Fibroblast of lung (primary cell): ENCODE measurements at places on chromosomes 6 and 20. TPM values are rescaled to one million over a fixed set of nuclear protein-coding genes. Genes with fewer than 3 reads are reported as not detected.

DNA sequence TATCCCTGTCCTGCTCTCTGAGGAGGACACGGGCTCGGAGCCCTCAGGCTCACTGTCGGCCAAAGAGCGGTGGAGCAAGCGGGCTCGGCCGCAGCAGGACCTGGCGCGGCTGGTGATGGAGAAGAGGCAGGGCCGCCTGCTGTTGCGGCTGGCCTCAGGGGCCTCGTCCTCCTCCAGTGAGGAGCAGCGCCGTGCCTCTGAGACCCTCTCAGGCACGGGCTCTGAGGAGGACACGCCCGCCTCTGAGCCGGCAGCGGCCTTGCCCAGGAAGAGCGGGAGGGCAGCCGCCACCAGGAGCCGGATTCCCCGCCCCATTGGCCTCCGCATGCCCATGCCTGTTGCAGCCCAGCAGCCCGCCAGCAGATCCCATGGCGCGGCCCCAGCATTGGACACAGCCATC is 14.2 kb upstream of the SLC22A7 start:
- no peak for DNase-seq

DNA sequence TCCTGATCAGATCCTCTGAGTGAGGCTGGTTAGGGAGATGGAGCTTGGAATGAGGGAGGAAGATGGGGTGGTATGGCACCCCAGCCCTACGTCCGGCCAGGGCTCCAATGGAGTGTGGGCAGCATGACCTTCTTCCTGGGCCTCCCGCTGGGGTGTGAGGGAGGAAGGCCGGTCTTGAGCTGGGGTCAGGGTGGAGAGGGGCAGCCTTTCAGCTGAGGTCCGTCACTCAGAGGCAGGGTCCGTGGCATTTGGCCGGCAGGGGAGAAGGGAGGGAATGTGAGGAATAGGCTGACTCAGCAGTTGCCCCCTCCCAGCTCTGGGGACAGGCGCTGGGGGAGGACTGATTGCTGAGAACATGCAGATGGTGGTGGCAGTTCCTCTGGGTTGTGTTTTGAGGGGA is 25.5 kb upstream of the VEGFA start:
- no peak for DNase-seq

DNA sequence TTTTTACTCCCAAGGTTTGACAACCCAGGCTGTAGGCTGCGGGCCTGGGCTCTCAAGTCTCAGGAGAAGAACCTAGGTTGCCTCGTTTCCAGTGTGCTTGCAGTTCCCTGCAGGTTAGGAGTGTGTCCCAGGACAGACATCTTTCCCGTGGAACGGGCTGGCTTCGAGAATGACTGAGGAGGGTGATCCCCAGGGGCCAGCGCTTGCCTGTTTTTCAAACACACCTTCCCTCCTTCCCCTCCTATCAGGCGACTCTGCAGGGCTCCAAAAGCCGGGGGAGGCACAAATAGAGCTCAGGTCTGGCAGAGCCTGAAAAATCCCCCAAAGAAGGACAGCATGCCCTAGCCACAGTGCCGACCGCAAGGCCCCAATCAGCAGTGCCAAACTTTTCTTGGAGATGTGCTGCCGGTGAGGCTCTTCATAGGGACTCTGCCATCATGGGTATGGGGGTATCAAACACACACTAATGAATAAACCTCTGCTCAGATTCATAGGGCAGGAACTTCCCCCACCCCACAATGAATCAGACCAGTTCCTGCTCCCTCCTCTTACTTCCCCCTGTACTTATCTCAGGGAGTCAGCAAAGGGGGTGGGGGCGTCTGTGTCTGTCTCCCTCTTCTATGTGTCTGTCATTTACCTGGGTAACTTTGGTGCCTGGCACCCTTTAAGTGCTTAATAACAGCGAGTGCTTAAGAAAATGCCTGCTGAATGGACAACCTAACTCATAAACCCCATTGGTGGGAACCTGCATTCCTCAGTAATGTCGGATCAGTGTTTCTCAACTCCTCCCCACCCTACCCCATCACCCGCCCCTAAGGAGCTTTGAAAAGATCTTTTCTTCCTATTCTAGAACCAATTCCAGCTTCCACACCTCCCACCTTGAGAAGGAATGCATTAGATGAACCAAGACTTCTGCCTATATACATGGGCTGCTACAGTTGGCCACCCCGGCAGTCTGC is 1.6 kb downstream of the KCNG1 start:
- peak; percentile 30 for DNase-seq

- DNase-seq = no peak
Measured at GRCh38 chr6:90090866-90091265, 196.6 kb downstream of the GJA10 start.

Gene KHDC1L
- total RNA-seq = not detected in 2 replicates

DNA sequence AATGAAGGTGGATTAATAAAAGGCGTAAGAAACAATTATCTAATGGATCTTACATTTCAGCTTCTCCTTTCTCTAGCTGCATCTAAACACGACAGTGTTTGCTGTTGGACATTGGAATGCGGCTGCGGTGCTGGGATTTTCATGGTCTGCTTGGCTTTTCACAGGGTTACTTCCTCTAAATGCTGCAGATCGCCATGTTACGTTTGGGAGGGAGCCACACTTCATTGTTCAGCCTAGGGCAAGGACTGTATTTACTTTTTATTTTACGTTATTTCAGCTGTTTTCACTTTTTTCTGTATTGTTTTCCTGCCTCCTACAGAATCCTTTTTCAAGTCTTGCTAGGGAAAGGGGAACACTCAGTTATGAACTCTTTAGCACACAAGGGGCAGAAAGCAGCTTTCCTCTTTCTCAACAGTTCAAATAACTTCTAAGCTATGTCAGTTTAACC is 97.9 kb upstream of the MTHFD1L start:
- no peak for DNase-seq

DNA sequence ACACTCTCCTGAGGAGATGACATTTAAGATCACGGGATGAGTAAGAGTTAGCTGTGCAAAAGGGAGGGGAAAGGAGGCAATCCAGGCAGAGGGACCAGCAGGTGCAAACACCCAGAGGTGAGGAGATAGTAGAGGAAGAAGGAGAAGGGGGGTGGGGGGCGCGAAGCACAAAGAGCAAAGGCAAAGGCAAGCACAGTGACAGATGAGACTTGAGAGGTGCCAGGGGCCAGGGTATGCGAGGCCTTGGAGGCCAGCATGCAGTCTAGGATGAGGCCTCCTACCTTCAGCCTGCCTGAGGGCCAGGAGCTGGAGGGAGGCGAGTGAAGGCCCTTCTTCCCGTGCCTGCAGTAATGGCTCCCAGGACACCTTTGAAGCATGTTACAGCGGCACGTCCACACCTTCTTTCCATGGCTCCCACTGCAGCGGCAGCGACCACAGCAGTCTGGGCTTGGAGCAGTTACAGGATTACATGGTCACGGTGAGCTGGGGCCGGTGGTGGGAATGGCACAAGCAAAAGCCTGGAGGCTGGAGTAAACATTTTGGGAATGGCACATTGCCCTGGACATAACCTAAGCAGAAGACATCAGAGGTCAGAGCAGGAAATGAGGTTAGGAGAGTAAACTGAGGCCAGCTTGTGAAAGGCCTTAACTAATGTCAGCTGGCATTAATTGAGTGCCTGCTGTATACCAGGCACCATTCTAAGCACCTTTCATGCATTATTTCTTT is 18.6 kb downstream of the CCM2L start:
- DNase-seq = peak; percentile 13

DNA sequence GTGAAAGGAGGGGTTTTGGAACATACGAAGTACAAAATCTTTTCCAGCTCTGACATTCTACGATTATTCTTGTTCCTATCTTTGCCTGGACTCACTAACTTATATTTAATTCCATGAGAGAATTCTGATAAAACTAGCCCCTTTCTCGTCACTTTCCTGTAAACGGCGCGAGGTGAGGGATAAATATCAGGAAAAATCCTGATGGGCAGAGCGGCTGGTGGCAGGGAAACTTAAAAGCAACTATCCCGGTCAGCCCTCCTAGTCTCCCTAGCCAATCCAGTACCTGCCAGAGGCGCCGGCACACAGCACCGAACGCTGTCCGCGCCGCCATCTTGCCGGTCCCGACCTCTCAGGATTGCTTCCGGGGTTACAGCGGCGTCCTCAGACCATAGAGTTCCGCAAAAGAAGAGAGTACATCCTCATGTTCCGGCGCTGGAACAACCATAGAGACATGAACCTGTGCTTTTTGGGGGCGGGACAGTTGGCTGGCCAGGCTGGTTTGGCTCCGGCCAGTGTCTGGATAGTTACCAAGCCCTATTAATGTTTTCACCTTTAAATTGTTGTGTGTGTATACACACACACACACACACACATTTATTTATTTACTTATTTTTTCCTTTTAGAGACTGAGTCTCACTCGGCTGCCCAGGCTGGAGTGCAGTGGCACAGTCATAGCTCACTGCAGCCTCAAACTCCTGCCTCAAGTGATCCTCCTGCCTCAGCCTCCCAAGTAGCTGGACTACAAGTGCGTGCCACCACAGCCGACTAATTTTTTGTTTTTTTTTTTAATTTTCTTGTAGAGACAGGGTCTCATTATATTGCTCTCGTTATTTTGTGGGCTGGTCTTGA is at the start of gene MRPS10:
TSS of gene MRPS10 (minus strand) at position 343 of the 849 bp plus-strand sequence. CDS start at position 331, 12 bp downstream.
- peak; percentile 96 for DNase-seq

Gene C6orf163
- total RNA-seq = 1.8 and 2.8 TPM in 2 replicates

DNA sequence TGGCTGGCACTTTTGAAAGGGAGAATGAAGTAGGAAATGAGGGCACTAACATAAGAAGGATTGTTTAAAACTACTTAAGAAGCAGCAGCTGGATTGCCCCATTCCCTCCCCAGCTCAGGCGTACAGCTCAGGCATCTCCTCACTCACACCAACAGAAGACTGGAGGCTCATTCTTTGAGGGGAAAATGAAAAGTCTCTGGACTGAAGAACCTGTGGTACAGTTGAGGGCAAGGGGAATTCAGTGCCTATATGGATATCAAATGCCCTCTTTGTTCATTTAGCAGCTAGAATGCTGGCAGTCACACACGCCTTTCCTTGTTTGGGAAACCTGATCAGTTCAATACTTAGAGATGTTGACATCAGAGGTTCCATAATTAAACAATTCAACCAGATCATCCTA is 502.1 kb upstream of the SOX4 start:
- no peak for DNase-seq

Gene OR2J3
- total RNA-seq = not detected in 2 replicates

DNA sequence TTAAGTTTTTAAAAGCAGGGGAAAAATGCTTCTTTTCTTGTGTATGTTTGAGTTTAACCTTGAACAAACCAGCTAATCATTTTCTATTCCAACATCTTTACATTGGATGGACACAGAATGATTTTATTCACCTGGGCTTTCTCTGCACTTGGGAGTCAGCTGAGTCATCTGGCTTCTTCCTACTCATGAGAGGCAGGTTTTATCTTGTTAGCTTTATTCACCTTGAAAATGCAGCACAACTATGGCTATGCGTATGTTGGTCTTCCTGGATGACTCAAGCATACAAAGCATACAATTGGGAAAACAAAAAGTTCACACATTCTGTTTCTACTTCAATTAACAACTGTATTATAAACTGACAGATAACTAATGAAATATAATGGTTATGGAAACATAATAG is 737.7 kb downstream of the FRK start:
- DNase-seq = no peak

GRCh38 chr6:126909493-126909892 is 209.0 kb upstream of the RSPO3 start:
- DNase-seq = no peak

- DNase-seq = peak; percentile 47
Measured at GRCh38 chr20:24584538-24585356, 115.3 kb downstream of the SYNDIG1 start.

DNA sequence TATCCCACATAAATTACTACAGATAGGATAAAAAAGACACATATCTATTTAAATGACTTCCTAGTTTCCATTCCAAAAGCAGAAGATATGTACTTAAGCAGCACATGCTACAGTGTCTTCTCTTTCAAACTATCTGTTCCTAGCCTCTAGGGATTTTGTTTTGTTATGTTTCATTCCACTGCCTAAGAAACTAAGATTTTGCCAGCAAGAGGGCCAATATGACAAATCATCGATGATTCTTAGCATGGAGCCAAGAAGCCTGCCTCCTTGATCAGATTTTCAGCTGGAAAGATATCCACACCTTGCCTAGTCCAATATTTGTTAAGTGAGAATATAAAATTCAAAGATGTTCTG is 7.0 kb downstream of the SNX5 start:
- no peak for DNase-seq

Gene SLC29A1
- 7.7 and 13.4 TPM in 2 replicates for total RNA-seq

DNA sequence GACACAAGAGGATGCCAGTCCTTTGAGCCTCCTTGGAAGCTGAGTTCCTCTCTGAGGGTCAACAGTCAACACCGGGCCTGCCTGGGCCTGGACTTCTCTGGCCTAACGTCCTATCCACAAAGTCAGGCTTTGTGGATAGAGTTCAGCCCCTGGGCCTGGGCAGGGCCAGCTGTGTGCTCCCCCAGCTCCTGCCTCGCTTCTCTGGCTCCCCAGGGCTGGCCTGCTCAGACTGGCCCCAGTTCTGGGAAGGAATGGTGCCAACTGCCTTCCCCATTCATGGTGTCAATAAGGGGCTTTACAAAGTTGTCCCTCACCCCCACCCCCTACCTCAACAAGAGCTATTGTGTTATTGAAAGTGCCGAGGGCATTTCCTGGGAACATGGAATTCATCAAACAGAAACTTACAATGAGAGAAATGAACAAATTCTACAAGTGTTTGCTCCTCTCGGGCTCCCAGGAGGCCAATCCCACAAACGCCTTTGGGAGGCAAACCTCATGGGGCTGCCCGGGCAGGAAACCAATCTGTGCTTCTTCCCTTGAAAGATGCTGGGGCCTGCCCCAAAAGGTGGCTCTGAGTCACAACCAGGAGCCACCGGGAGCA is 26.5 kb upstream of the PPP1R14C start:
- no peak for DNase-seq
